Right ventricle myocardium superior (tissue), 1 donor: ENCODE measurements at places on chromosomes 16 and 17.

DNA sequence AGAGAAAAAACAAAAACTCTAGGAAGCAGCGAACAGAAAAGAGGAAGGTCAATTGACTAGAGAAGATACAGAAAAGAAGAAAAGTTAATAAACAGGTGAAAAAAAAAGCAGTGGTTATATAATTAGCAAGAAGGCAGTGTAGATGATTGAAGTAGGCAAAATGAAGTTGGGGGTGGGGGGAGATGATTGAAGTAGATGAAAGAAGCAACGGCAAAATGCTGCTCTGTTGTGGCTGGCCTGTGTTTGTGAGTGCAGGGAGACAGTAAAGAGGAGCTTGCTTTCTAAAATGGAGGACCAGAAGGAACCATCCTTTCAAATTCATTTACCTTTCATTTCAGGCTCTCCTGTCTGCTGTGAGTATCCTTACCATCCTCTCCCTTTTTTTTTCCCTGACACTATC lies 3.6 kb downstream of the EVI2B start:
- DNase-seq = no peak

- no peak for DNase-seq
These were observed 37.2 kb downstream of the MAP2K6 start for GRCh38 chr17:69451416-69452394.

- DNase-seq = no peak
These were observed 1179.5 kb upstream of the GOT2 start for GRCh38 chr16:59913666-59914065.

DNA sequence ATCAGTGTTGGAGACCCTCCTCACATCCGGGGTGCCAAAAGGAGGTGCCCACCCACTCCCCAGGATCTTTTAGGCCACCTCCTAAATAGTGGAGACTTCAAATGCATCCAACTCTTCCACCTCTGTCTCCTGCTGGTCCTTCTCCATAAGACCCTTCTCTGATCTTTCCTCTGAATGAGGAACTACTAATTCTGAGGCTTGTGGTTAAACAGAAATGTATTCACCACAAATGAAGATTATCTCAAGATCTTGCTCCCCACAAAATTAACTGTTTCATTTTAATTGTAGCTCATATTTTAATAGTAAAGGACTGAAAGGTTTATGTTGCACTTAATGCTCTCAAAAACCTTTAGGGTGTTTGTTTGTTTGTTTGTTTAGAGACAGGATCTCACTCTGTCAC lies 34.1 kb downstream of the TLE7 start:
- DNase-seq = no peak

DNA sequence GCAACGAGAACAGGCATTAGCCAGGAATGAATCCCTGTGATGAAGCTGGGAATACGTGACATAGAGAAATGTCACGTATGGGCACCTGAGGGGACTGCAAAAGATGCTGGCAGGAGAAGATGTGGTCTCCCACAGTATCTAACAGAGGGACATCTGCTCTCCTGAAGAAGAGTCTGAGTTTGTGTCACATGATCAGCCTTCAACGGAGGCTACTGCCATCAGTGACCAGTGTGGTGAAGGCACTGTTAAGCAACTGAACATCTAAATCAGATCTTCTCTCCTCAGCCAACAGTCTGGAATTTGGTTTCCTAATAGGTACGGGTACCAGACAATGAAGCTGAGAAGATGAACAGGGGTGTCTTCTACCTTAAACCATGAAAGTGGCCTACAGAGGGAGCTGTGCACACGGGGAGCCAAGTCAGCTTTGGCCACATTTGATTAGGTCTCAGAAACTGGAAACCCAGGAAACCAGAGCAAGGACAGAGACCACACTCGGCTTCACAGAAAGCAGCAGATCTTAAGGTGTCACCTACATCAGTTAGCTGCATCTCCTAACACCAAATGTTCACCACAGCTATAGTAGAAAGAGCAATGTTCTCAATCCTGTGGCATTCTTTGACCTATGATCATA lies 41.8 kb downstream of the BRD7 start:
- no peak for DNase-seq

- no peak for DNase-seq
These were observed 648 bp upstream of the ERCC4 start for GRCh38 chr16:13919330-13919682.

DNA sequence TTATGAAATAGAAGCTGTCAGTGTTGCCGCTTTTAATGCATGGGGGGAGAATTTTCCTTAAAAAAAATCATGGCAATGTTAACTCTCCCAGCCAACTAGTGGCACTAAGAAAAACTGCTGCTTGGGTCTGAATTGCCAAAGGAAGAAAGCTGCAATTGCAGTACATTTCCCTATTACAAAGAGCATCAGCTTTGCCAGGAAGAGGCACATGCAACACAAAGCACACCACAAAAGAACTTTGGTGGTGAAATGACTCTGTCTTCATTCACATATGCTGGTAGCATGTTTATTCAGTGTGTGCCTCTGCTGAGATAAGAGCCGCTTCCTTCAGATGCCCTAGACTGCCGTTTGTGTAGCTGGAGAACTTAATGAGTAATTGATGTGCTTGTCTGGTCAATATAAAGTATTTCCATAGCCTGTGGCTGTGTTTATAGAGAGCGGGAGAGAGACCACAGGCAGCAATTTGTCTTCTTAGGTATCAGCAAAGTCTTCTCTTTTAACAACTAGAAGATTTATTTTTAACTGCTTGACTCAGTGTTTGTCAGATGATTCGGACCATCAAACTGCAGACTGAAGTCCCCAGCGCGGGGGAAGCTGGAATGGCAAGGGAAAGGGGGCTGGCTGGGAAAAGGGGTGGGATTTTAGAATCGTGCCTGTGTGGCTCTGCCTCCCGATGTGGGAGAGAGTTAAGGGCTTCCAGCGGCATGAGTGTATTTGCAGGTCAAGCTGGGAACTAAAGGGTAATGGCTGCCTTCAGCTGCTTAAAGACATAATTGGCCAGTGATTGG lies 115.1 kb downstream of the MRTFB start:
- DNase-seq = no peak

GRCh38 chr17:65742403-65743307 lies 181.2 kb upstream of the AXIN2 start:
- DNase-seq = no peak

DNA sequence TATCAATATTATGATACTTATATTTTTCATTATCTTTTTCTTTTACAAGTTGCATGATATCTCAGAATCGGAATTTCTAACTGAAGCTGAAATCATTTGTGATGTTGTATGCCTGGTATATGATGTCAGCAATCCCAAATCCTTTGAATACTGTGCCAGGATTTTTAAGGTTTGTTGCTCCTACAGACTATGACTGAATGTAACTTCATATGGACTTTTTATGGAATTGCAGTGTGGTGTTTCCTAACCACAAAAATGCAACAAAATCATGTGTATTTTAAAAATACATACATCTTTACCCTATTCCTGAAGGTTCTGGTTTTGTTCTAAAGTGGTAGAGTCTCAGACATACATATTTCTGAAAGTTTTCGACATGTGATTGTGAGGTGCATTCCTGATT lies 58.8 kb upstream of the RHBDL3 start:
- DNase-seq = no peak

- DNase-seq = no peak
These were observed 1.3 kb upstream of the KCTD13 start for GRCh38 chr16:29927070-29927905.

DNA sequence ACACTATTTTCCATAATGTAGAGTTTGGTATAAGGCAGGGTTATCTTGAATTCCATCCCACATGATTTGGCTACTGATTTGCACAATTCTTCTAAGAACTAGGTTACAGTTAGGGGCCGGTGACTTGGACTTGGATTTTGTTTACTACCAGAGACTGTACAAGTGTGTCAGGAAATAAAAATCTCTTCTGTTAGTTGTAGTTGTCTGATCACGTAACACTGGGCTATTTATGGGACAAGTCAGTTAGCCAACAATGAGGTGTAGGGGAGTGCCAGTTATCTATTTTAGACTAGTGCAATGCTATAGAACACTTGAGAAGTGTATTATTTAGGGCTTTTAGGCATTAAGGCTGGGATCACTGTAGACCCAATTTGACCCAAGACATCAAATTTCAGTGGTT lies 39.7 kb upstream of the GHDC start:
- DNase-seq = no peak

DNA sequence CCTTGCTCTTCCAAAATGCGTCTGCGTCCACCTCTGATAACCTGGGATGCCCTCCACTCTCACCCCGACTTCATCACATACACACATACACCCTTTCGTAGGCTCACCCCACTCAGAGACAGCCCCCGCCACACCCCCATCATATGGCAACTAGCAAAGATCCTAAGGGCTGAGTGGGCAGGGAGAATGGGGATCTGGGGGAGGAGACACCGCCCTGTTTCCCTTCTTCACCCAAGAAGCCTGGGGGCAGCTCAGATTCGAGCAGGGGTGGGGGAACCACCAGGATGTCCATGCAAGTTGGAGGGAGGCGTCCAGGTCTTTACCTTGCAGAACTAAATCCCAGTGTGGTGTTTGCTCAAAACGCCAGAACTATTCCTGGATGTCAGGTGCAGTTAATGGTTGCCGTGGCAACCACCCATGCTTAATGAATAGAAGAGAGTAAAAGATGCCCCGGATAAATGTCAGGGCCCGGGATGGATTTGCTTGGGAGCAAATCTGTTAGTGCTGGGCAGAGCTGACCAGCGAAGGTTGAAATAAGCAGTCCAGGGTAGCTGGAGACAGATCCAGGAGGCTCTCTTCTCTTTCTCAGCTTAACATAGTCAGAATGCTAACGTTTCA lies 72.8 kb downstream of the CACNG3 start:
- no peak for DNase-seq

DNA sequence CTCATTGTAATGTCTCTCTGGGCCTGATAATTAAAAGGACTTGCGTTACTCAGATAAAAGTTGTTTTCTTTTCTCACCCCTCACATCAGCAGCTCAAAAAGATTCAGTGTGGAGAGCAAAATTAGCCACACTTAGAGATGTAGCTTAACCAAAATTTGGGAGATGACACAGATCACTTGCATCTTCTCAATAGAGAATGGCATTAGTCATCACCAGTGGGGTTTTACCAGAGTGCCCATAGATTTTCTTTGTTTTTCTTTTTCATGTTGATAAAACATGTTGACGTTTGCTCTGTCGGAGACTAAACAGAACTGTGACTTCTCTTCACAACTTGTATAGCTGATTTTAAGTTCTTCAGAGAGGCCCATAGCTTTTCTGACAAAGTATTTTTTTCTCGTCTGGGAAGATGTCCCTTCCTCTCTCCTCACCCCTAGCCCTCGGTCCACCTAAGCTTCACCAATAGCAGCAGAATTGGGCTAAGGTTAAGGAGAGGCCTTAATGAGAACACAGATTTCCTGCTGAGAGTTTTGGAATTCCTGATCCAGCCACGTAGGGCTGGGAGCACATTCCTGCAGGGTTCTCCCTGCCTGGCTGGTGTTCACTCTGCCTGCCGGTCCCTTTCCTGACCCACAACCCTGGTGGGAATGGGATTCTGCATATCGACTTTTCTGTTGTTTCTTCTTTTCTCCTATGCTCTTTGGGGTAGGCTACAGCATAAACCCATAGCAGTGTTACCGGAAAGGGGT lies 92.6 kb downstream of the CACNG3 start:
- no peak for DNase-seq

GRCh38 chr16:48942996-48943395 lies 333.0 kb upstream of the N4BP1 start:
- DNase-seq = no peak

GRCh38 chr17:2996810-2997670 lies 66.4 kb downstream of the OR1D5 start:
- no peak for DNase-seq

- DNase-seq = peak; percentile 84
These were observed 39.3 kb downstream of the CHD9 start for GRCh38 chr16:53094013-53094630.

DNA sequence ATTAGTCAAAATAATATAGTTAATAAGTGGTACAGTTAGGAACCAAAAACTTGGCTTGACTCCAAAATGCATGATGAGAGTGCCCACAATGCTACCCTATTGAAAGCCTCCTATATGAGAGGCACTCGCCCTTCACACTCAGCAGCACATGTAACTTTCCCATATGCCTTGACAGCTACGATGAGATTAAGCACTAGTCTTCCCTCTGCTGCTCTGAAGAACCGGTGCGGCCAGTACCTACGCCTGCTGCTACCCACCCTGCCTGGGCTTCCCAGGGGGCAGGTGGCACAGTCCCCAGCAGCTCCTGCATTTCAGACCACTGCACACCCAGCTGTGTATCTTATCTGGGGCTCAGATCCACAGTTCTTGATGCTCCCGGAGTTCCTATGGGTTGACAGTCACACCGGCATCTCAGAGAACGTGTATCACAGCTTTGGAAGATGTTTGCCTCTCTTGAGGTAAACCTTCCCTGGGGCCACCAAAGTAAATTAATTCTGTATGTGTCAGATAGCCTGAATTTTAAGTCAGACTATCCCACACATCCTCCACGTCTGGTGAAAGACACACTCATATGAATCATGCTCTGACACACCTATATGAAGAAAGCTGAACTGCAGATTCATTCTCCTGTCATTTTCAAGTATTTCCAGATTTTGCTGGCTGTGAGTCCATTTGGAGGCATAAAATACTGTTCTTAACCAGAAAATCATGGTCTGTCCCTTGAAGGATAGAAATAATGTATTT lies 77.8 kb downstream of the MYH10 start:
- DNase-seq = no peak

- DNase-seq = no peak
These were observed 32.7 kb downstream of the AIPL1 start for GRCh38 chr17:6402258-6402657.

DNA sequence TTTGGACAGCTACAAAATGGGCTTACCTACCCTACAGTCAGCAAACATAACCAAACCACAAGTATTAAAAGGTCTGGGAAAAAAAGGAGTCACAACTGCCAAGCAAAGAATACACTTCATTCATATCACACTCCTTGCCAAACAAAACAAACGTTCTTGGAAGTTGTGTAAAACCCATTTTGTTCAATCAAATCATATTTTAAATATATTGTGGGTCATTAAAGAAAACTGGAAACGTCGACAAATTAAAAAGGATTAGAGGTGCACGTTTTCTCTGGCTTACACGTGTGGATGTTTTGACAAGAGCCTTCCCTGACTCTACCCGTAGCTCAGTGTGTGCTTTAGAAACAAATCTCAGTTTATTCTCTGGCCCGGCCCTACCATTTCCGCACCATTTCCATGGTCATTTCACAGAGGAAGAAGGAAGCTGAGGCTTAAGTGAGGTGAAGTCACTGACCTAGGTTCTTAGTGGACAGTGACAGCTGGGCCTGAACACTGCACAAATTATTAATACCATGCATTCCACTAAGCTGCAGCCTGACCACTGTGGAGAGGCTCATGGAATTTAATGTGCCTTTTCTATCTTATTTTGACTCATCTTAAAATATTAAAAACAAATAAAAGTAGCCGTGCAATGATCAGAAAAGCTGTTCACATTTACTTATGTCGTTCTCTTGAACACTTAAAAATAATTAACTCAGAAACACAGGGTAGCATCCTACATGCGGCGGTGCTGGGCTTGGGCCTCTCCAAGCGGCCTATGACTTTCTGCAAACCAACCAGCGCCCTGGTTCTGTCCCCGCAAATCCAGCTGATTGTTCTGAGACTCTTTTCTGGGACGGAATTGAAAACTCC lies 968 bp downstream of the CEP112 start:
- no peak for DNase-seq

GRCh38 chr17:39174920-39175694 lies 9.1 kb upstream of the ARL5C start:
- DNase-seq = peak; percentile 83
